ENCODE measurements at places on chromosomes 3 and 15.

GRCh38 chr3:88616413-88616812 is 466.7 kb downstream of the C3orf38 start:
- no peak for DNase-seq

DNA sequence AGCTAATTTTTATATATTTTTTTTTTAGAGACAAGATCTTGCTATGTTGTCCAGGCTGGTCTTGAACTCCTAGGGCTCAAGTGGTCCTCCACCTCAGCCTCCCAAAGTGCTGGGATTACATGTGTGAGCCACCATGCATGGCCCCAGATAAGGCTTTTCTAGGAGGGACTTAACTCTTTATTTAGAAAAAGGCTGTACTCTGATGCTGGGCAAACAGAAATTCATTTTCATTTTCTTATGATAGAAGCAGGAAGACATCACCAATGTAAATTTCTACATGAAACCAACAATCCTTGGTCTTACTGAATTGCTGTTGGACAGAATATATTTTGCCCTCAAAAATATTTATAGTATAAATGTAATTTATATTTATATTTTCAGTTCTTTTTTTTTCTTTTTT is 9.6 kb downstream of the NIPA1 start:
- DNase-seq: no peak

DNA sequence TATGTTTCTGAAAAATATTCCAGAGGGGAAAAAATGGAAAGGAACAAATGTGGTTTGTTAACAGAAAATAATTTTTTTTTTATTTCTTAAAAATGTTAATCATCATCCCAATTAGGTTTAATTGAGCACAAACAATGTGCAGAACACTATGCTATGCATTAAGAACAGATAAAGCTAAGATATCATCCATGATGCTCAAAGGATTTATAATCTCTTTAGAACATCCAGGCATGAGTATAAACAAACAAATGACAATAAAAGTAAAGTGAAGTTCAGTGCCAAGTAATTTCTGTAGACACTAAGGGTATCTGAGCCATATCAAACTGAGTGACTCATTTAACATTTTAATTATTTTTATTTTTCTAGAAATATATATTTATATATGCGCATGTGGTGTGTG is 732.2 kb downstream of the NAALADL2 start:
- no peak for DNase-seq

GRCh38 chr3:34419801-34420200 is 621.4 kb downstream of the PDCD6IP start:
- DNase-seq: no peak

DNA sequence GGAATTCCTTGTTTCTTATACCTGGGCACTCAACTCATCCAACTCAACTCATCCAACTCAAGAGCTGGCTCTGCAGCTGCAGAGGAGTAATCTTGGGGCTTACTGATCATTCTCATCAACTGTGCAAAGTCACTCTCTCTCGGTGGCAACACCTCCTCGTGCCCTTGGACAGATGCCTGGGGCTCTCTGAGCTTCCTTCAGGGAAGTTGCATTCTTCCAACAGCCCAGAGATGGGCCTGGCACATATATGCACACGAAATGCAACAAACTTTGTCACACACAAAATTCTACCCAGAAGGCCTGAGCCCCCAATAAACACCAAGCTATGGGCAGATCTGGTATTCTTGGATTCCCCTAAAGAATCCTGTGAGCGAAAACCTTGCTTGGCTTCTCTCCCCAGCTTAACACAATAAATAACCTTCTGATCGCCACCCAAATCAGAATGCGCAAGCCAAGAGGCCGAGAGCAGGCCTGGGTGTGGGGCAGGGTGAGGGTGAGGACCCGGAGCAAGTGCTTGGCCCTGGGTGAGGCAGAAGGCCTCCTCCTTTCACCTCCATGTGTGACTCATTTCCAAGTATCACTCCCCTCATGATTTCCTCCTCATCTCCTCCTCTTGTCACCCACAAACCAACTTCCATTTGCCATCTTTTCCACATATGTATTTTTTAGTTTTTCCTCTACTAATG is 15.4 kb downstream of the TGM5 start:
- no peak for DNase-seq

- peak; percentile 13 for DNase-seq
Measured at GRCh38 chr3:48592519-48593087, 2.5 kb downstream of the COL7A1 start.

DNA sequence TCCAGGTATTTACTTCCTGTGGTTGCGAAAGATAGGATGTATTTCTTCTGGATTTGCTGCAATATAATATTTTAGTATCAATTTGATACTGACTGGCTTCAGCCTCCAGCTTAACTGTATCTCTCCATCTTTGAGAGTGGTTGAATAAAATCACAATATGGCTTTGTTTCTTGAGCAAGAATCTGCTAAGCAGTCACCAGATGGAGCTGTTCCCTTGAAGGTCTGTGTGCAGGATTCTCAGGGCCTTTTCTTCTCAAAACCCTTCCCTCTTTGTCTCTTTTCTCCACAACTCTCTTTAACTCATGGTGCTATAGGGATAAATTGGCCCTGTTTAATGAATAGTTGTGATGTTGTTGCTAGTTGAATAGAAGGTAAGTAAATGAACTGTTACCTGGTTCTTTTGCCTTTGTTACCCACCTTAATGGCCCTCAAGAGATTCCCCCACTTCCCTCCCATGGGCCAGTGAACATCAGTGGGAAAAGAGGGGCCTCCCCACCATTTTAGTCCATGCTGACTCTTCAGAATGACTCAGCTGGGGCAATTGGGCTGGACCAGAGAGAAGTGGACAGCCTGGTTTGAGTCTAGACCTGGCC is 34.8 kb upstream of the RAB6B start:
- peak; percentile 81 for DNase-seq

DNA sequence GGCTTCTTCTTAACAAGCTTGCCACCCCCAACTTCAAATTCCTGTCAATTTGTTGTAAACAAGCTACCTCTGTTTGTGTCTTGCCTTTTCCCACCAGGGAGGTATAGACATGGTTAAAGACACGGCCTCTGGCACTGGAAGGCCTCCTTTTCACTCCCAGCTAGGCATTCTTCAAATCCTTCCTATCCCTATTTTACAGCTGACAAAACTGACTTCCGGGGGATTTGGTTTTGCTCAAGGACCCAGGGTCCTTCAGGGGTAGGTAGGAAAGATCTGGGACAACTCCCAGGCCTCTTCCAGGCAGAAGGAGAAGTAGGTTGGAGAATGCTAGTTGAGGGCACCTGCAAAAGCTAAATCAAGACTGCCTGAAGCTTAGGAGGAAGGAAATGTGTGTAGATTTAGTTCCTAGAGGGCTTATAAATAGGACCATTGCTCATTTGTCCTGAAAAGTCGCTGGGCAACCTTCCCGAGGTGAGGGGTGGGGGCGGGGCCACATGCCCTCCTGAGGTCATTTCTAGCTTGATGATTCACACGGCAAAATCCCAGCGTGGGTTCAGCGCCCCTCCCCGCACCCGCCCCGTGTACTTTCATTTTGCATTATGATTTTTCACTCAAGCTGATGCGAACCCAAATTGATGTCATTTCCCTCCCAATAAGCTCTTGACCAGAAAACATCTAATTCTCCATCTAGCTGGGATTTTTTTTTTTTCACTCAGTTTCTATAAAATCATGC is 365.5 kb downstream of the SHQ1 start:
- DNase-seq: peak; percentile 74

- no peak for DNase-seq
Measured at GRCh38 chr3:134970895-134971294, 175.8 kb downstream of the EPHB1 start.
